Stimulated activated CD4-positive, alpha-beta T cell treated with anti-CD3 and anti-CD28 coated beads, Interleukin-4, amount 100 ng/mL, for 4 hours (primary cell): ENCODE measurements at places on chromosomes 16 and 17.

- no peak for DNase-seq
Observed at GRCh38 chr16:50814541-50814940, 72.7 kb downstream of the CYLD start.

- peak; percentile 26 for DNase-seq
Observed at GRCh38 chr17:64095144-64095882, 34.6 kb downstream of the ERN1 start.

DNA sequence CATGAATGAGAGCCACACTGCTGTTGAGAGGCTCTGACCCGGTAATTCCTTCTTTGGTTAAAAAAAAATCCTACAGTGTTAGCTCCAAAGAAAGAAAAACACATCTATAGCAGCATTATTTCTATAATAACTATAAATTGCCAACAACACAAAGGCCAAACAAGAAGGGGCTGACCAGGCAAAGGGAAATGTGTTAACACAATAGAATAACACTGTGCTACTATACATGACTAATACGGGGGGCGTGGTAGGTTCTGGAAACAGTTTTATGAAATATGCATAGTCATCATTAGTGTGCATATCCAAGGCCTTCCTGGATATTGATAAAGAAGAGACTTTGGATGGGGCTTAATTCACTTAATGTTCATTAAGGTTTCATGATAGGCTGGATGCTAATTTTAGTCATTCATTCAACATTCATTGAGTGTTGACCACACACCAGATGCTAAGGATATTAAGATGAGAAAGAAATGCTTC is 50.0 kb upstream of the CCL1 start:
- DNase-seq, result no peak

DNA sequence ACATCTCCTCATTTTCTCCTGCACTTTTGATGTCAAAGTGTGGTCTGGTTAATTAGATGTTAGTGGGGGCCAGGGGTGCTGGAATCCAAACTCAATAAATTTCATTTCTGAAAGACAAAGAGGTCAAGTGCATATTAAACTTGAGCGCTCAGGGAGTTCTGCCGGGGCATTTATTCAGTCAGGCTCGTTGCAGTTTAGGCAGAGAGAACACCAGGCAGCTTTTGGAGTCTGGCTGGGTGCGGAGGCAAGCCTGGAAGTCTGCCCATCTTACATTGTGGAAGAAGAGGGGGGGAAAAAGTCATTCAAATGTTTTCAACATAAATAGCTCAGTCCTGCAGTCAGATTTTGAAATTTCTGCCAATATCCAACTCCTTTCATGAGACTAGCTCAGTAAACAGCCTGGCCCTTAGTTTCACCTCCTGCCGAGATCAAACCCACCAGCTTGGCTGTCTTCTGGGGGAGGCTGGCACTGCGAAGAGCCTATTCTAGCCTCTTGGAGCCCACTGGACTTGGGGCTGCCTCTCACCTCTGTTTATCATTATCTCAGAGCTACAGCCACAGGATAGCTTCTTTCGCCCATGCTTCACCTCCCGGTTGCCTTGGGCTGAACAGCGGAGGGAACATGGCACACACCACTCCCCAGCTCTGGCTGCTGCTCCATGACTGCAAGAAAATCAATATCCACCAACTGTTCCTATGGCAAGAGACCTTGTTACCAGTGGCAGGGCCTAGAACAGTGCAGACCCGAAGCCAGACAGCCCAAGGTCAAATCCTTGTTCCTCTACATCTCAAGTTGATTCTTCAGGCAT is 177.4 kb upstream of the CDH5 start:
- DNase-seq, result no peak

DNA sequence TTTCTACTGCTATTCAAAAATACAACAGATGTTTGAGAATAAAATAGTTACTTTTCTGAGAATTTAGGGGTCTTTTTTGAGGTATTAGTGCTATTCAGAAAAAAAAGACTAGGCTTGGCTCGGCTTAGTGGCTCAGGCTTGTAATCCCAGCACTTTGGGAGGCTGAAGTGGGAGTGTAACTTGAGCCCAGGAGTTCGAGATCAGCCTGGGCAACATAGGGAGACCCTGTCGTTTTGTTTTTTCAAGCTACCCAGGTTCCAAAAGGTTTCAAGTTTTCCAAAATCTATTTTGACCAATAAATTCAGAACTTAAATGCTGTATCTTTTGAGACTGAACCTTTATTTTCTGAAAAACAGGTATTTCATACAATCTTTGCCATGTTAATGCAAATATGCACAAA is 3.2 kb upstream of the ARL6IP1 start:
- DNase-seq, result no peak

- DNase-seq, result no peak
Observed at GRCh38 chr17:1946021-1946932, 78.9 kb downstream of the RTN4RL1 start.

DNA sequence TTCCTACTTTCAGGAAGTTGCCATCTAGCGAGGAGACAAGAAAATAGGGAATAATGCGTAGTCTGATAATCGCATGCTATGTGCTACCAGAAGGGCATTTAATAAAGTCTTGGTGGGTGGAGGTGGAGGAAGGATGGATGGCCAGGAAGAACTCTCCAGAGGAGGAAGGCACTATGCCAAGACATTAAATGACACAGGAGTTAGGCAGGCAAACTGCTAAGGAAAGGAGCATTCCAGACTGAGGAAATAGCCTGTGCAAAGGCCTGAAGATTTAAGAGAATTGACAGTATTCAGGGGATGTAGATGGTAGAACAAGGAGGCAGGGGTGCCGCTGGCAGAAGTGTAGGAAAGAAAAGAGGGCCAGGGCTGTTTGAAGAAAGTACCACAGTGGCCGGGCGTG is 19.3 kb upstream of the ARHGAP44 start:
- DNase-seq, result no peak

GRCh38 chr16:20866801-20867200 is 33.4 kb downstream of the DCUN1D3 start:
- DNase-seq, result no peak

DNA sequence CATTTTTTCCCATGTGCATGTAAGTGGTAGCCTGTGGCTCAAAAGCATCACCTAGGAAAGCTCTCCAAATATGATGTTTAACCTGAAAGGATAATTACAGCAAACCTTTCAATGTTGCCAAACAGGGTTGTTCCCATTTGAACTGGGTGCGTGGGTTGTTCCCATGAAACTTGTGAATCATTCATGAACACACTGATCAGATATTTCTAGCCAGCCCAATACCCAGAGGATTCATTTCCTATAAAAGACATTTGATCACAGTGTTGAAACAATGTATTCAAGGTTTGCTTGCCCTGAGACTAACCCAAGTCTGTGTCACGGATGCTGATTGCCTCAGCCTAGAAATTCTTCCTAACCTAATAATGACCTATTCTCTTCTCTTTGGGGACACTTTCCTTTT is 12.9 kb downstream of the KRT39 start:
- DNase-seq, result no peak

DNA sequence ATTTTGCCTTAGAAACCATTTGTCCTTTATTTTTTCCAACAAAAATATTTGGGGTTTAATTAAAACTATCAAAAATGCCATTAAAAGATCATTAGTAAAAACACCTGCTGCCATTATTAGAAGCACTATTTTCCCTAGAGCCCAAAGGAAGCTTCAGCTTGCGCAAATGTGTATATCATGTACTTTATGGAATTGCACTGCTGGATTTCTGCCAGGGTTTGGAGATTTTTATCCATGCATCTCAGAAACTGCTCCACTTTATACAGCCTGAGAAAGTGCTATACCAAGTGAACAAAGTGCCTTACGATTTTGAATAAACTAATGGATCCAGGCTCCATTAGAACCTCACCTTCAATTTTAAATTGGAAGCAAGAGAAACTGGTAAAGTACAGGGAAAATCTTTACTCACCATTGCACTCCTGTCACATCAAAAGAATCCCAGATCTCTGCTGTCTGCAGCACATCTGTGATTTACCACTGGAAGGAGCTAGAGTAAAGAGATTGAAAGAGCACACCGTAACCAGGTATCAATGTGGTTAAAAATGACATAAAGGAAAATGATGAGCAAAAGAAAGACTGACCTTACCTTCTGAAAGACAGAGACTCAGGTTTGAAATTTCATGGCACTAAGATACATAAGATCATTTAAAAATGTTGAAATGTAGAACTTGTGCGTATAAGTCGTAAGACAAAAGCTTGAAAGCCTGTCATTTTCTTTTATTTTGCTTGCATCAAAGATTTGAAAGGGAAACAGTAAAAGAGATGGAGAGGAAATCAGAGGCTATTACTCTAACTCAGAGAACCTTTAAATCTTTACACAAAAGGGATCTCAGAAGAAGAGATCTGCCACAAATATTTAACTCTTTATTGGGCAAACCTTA is 678.1 kb upstream of the GOT2 start:
- DNase-seq, result no peak

- DNase-seq, result no peak
Observed at GRCh38 chr17:51263006-51263405, 2.7 kb downstream of the UTP18 start.

DNA sequence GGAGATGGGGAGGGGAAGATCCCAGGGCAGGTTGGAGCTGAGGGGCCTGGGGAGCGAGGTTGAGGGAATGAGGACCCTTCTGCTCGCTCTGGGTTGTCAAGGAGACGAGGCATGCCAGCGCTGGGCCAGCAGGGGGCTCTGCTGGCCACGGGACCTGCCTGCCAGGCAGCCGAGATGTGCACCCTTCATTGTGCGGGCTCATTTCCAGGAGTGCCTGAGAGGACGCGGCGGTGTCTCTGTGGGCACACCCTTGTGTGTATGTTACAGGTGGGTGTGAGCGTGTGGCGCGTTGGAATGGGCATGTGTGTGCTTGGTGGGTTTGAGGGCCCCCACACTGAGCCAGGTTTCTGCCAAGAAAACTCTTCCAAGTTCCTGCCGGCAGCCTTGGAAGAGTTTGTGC is 15.9 kb downstream of the ARHGAP23 start:
- peak; percentile 53 for DNase-seq

GRCh38 chr17:78454346-78454745 is 75.9 kb downstream of the PGS1 start:
- DNase-seq, result no peak

- DNase-seq, result no peak
Observed at GRCh38 chr17:82231312-82231561, 2.4 kb downstream of the SLC16A3 start.

- DNase-seq, result no peak
Observed at GRCh38 chr17:9228408-9229159, 207.3 kb downstream of the NTN1 start.

- no peak for DNase-seq
Observed at GRCh38 chr17:45003877-45004276, 35.8 kb upstream of the C1QL1 start.

GRCh38 chr17:66803474-66803951 is 31.4 kb upstream of the CACNG5 start:
- DNase-seq, result no peak

DNA sequence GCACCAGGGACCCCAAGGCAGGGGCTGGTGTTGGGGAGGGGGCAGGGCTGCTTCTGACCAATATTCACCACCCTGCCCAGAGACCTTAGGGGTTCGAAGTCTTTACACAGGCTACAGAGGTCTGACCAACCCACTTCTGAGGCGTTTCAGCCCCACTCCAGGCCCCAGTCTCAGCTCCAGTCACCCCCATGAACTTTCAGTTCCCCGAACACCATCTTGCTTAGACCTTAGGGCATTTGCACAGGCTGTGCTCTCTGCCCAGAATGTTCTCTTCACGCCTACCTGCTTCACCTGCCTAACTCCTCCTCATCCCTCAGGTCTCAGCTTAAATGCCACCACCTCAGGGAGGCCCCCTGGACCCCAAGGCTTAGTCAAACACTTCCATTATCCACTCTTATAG is 25.8 kb upstream of the CPNE2 start:
- DNase-seq, result no peak

DNA sequence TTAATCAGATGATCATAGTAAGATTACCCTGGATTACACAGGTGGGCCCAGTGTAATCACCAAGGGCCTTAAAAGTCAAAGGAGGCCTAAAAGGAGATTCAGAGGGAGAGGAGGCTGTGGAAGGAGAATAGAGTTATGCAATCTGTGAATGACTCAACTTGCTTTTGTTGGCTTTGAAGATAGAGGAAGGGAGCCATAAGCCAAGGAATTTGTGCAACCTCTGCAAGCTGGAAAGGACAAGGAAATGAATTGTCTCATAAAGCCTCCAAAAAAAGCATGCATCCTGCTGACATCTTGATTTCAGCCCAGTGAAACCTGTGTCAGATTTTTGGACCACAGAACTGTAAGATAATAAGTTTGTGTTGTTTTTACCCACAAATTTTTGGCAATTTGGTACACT is 109.6 kb downstream of the CNTNAP4 start:
- DNase-seq, result no peak

DNA sequence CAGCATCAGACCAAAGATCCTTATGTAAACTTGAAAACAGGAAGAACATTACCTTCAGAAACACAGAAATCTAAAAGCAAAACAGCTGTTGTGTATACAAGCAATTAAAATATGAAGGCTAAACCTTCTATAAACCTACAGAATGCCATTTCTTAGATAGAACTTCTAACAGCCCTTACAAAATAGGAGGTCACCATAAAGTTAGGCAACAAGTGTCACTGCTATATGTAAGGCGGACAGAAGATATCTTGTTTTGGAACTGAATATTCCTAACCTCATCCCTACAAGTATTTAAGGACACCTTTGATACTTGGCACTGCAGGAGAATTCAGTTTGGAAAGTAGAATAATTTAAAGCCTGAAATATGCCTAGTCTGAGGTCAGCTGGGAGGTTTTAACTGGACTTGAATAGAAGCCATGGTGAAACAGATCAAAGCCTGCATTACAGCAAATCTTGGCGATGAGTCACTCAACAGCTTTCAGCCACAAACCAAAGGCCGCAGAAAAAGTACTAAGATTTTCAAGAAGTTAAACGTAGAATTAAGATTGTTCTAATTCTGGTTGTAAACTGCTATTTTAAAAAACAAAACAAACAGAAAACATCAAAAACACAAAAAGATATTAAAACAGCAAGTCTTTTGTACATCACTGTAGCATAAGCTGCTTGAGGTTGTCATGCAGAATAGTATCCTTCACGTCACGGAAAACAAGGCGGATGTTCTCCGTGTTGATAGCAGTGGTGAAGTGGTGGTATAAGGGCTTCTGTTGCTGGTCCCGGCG is 42.7 kb downstream of the GNA13 start:
- DNase-seq, result peak; percentile 20

DNA sequence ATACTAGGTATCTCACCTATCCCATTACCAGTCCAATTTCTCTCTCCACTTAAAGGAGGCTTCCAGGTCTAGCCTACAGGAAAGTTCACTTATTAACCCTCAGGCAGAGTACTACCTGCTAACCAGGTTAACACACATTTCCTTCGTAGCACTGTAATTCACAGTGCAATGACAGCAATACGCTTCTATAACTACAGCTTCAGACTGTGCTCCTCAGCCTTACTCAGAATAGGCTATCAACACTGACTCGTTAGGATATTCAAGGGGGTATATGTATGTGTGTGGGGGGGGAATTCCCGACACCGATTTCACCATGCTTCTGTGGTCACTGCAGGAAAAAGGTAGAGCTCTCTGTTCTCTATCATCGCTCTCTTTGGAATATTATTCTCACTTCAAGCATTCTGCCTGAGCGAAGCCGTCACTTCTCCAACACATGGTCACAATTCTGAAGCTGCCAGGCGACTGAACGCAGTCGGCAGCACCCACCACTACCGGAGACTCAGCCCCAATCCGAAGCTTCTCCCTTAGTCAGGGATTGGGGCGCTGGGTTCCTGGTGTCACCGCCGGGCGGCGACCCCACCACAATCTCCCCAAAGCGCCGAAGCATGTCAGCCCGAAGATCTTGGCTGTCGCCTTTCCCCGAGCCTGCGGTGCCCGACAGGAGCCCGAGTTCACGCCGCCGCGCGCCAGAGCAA is 618 bp downstream of the GGA3 start:
- no peak for DNase-seq
